ENCODE measurements at places on chromosomes 1 and 21. TPM values are rescaled to one million over a fixed set of nuclear protein-coding genes. Genes with fewer than 3 reads are reported as not detected.

Gene FAM177B
- total RNA-seq: 3.1 TPM

Gene SLC35E2B
- total RNA-seq: 37.2 TPM

Gene MYCL
- total RNA-seq: 0.42 TPM

Gene CLDN19
- 0.14 TPM for total RNA-seq

Gene TFF2
- 17.0 TPM for total RNA-seq

Gene TNFRSF18
- total RNA-seq: not detected

Gene HHIPL2
- not detected for total RNA-seq

Gene OR2L3
- not detected for total RNA-seq

Gene RFX5
- total RNA-seq: 49.3 TPM

GRCh38 chr1:158354255-158354654 lies 561 bp downstream of the CD1E start:
- no peak for DNase-seq

DNA sequence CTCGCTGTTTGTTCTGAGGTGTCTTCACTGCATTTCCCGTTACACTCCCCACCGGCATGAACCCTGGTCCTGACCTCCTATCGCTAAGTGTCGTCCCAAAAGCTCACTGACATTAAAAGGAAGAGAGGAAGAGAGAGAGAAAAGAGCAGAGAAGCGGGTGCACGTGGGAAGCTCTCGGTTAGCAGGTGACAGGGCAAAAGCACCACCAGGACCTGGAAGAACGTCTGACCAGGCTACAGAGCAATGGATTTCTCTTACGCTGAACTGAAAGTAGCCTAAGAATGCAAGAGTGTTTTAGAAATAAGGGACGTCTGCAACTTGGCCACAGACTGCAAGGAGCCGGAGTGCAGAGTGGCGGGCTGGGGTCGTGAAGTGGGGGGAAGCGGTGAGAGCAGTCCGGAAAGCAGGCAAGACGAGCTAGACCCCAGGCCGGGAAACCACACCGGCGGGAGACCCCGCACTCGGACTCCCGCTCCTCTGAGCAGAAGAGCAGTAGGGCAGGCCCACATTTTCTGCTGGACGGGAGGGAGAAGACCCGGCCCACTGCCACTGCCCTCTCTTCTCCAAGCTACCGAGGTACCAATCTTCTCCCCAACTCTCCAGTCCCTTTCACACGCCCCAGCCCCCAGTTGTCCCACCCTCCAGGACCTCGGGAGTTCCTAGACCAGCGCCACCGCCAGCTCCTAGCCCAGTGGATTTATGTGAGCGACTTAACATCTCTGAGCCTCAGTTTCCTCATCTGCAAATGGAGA lies 8.3 kb upstream of the MPZL1 start:
- DNase-seq: no peak

- DNase-seq: no peak
Observed at GRCh38 chr1:2032737-2033136, 13.6 kb downstream of the GABRD start.

- DNase-seq: no peak
Observed at GRCh38 chr1:59383963-59384362, 87.1 kb downstream of the FGGY start.

- DNase-seq: no peak
Observed at GRCh38 chr1:89986020-89986419, 8.9 kb upstream of the ZNF326 start.

- DNase-seq: no peak
Observed at GRCh38 chr1:79738101-79738500, 731.6 kb upstream of the ADGRL4 start.

DNA sequence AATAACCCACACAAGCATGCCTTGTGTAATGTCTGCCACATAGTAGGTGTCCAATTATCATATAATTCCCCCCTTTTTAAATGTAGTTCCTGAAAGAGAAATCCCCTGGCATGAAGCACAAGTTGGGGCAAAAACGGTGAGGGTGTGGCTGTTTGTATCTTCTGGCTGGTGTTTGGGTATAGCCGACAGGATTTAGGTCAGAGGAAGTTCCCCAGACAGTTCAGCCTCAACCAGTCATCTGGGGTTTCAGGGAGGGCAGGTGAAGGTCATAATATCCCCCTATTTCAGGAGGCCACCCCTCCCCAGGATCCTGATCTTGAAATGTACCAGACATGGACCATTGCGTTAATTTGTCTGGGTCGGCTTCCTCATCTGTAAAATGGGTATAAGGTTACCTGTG lies 29.1 kb upstream of the JUN start:
- DNase-seq: no peak

- DNase-seq: no peak
Observed at GRCh38 chr21:17854745-17855144, 35.6 kb upstream of the C21orf91 start.

GRCh38 chr1:26081267-26082019 lies 14.0 kb upstream of the TRIM63 start:
- DNase-seq: no peak

- no peak for DNase-seq
Observed at GRCh38 chr1:147486876-147487656, 54.2 kb upstream of the BCL9 start.

- DNase-seq: no peak
Observed at GRCh38 chr1:183365676-183366075, 52.5 kb downstream of the NMNAT2 start.

GRCh38 chr1:170558731-170559130 lies 26.8 kb downstream of the GORAB start:
- no peak for DNase-seq

DNA sequence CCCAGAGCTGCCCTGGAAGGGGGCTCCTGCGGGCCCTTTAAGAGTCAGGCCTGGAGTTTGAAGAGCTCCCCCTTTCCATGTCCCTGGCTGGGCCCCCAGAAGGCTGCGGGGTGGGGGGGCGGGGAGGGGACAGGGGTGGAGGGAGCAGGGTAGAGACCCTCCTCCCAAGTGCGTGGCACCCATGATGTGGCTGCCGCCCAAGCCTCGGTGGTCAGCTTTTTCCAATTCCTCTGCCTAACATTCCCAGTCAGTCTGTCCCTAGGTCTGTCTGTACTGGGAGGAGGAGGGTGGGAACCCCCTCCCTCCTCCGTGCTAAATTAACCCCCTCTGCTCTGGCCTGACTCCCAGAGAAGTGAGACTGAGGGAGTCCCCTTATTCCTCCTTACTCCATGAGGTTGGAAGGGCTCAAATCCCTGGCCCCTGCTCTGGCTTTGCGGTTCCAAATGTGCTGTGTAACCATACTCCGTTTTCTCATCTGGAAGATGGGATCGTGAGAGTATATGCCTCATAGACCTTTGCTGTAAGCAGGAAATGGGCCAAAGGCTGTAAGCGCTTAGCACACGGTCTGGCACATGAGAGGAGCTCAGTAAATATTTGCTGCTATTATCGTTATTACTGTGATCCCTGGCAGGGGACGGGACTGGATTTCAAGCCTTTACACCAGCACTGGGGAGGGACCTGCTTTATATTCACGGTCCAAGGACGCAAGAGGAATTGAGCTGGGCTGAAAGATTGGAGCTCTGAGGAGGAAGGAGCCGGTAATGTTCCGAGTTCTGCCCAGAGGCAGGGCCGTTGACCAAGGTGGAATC lies 658 bp upstream of the COL16A1 start:
- DNase-seq: no peak

DNA sequence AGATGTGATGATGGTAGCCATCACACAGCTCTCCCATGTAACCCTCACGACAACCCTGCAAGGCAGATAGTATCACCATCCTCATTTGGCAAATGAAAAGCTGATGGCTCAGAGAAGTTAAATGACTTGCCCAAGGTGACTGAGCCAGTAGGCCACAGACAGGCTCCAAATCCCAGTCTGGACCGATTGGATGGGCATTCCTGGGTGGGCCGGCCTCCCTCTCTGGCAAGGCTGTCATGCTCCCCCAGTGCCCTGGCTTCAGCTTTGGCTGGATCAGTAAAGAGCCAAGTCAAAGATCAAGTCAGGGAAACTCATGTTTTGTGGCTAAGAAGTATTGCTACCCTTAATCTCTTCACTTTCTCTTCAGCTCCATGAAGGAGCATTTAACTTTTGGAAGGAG lies 41.2 kb downstream of the CDCP2 start:
- DNase-seq: no peak

GRCh38 chr1:110254604-110255391 lies 44.7 kb downstream of the KCNC4 start:
- DNase-seq: no peak

GRCh38 chr1:177585302-177586220 lies 384.3 kb downstream of the SEC16B start:
- DNase-seq: no peak

GRCh38 chr1:84159533-84160240 lies 15.6 kb downstream of the PRKACB start:
- DNase-seq: no peak

GRCh38 chr1:65362545-65362944 lies 53.2 kb downstream of the DNAJC6 start:
- no peak for DNase-seq

DNA sequence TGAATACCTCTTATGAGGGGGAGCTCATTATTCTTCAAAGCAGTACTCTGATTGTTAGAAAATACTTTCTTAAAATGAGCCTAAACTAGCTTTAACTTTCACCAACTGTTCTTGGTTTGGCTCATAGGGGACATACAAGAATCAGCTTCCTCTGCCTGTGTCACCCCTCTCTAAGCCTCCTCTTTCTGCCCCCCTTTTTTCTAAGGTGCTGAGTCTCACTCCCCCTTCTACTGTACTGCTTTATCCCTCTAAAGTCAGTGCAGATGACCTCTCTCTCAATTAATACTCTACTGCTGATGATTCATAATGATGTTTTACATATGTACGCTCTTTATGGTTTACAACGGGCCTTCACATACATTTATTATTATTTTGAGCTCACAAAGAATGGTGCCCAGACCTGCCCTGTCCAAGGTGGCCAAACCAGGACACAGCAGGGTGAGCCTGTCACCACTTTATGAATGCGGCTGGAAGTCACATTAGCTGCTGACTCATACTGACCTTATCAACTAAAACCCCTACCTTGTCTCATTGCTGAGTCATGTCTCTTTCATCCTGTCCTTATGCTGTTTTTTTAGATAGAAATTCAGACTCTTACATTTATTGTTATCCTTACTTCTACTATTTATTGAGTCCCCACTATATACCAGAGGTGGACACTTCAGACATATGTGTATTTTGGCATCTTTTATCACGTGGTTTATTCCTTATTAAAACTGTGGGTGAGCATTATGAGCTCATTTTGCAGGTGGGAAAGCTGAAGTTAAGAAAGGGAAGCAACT lies 126.9 kb downstream of the RNF220 start:
- DNase-seq: no peak

DNA sequence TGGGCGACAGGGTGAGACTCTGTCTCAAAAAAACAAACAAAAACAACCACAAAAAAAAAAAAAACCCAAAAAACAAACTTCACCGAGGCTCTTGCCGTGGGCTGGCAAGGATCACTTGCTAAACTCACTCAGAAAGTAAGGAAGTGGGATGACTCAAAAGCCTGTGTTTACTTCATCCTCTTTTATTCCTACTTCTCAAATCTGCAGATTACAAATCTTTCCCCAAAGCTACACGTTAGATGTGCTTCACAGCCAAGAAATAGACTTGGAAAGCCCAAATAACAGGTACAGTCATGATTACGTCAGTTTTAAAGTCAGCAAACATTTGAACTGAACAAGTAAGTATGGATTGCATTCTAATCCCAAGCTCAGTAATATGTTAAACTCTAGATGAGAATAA lies 359.3 kb downstream of the ADGRL2 start:
- no peak for DNase-seq

DNA sequence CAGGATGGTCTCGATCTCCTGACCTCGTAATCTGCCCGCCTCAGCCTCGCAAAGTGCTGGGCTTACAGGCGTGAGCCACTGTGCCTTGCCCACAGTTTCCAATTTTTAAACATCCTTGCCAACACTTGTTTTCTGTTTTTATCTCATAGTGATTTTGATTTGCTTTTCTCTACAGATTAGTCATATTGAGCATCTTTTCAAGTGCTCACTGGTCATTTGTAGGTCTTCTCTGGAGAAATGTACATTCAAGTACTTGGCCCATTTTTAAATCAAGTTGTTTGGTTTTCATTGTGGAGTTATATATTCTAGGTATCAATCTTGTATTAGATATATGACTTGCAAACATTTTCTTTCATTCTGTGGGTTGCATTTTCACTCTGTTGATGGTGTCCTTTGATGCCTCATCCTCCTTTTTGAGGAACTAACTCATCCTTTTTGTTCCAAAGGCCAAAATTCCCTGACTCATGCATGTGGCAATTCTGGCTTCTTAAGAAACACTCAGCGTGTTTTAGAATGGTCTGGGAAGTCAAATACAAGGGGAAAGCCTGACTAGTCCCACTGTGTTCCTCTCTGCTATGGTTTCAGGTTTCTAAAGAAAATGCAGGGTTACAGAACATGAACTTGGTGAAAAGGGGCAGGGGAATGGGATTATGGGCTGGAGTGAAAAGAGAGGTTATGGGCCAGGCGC lies 37.3 kb downstream of the PTAFR start:
- DNase-seq: no peak

GRCh38 chr1:10657088-10657847 lies 139.2 kb downstream of the CASZ1 start:
- no peak for DNase-seq

Data from thoracic aorta (tissue), 2 donors.